ENCODE measurements at places on chromosomes 7 and 10.

GRCh38 chr7:41375582-41375981 lies 327.3 kb downstream of the INHBA start:
- no peak for DNase-seq

- DNase-seq = no peak
These were observed 8.0 kb downstream of the AKR1B10 start for GRCh38 chr7:134535272-134535918.

- no peak for DNase-seq
These were observed 84.4 kb upstream of the SHH start for GRCh38 chr7:155896531-155897263.

- no peak for DNase-seq
These were observed 85.5 kb upstream of the OIT3 start for GRCh38 chr10:72808001-72808400.

DNA sequence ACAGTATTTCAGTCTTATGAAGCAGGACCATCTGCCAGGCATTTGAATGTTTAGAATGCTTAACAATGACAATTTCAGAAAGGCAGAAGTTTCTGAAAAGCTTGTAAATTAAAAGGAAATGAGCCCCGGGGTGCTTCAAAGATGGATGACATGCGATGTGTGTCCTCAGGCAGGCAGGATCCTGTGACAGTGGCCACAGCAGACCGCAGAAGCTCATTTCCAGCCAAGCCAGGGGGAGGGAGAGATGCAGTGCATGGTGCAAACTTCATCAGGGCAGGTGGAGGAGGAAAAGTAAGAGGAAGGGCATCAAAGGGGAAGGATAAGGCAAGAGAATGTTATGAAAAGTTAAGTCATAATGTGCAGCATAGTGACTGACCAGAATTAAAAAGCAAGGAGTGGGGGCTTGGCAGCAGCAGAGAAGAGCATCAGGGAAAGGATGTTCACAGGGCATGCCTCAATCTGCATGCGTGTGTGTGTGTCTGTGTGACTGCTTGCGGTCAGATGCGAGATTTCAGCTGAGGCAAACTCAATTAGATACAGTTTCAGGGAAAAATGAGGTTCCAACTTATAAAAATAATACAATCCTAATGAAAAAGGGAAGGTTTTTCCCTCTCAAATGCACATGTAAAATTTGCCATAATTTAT lies 173.7 kb downstream of the COBL start:
- no peak for DNase-seq

- no peak for DNase-seq
These were observed 1021.3 kb downstream of the XPNPEP1 start for GRCh38 chr10:108901781-108902618.

DNA sequence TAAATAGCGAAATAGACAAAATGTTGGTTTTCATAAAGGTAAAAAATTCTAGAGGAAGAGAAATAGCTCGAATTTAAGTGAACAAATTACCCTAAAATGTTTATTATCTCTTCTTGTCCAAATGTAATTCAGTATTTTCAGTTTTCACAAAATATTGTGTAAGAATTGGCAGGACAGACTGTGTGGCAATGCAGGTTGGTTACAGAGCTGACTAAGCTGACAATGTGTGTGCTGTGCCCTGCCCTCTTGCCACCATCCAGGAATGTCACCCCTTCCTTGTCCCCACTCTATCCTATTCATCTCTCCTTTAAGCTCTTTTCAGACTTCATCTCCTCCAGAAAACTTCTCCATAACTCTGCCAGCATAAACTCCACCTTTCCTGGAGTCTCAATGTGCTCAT lies 46.1 kb downstream of the COL28A1 start:
- DNase-seq = no peak

- no peak for DNase-seq
These were observed 54.7 kb upstream of the BICC1 start for GRCh38 chr10:58457761-58458616.

DNA sequence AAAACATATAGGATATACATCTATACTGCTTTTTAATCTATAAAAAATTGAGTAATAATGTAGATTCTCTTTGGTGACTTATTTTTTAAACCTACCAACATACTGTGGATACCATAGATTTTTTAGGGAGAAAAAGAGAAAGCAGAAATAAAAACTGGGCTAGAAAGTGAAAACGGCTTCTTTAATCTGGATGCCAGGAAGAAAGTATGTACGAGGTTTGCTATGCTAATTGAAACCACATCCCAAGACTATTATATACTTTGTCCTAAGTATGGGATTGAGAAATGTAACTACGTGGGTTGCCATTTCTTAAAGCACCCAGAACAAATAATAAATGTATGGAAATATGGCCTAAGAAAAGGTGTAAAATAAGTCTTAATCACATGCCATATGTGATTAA lies 129.0 kb upstream of the NFE2L3 start:
- no peak for DNase-seq

GRCh38 chr10:72065439-72066025 lies 22.8 kb downstream of the SPOCK2 start:
- no peak for DNase-seq

GRCh38 chr10:97411406-97411805 lies 10.3 kb upstream of the RRP12 start:
- no peak for DNase-seq

DNA sequence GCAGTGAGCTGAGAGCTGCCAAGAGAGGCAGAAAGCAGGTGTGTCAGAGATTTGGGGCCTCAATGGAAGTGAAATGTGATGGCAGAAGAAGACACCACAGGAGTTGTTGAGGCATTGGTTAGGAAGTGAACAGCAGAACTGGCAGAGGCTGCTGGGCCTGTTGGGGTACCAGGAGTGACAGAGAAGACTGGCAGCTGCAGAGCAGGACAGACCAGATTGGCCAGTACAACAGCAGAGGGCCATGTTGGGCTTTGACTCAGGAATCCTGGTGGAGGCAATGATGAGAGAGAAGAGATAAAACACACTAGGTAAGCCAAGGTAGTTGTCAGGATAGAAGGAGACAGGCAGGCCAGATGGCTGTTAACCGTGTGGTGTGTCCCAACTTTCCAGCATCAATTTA lies 19.9 kb upstream of the HERPUD2 start:
- no peak for DNase-seq

GRCh38 chr10:104584541-104584940 lies 56.5 kb upstream of the SORCS3 start:
- no peak for DNase-seq

DNA sequence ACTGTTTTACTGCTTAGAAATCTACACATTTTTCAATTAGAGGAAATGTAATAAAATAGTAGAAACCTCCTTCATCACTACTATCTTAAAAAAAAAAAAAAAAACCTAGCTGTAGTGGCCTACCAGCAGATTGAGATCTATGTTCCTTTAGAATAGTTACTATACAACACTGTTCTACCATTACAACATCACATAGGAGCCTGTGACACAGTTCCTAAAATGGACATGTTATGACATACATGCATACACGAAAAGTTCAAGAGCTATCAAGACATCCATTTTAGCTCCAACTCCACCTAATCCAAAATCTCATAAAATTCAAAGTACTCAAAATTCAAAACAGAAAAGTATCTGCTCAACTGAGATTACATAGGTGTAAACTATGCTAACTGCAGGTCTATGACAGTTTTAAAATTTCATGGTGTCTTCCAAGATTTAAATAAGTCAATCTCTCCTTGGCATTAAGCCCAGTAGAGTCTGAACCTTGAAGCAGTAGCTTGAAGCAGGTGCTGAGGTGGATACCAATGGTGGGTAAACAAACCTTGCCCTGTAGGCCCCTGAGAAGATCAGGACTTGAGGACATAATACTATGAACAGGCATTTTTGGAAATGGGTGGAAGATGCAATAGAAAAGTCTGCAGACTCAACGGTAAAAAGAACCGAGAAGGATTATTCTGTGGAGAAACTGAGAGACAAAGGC lies 17.0 kb downstream of the CACUL1 start:
- no peak for DNase-seq

DNA sequence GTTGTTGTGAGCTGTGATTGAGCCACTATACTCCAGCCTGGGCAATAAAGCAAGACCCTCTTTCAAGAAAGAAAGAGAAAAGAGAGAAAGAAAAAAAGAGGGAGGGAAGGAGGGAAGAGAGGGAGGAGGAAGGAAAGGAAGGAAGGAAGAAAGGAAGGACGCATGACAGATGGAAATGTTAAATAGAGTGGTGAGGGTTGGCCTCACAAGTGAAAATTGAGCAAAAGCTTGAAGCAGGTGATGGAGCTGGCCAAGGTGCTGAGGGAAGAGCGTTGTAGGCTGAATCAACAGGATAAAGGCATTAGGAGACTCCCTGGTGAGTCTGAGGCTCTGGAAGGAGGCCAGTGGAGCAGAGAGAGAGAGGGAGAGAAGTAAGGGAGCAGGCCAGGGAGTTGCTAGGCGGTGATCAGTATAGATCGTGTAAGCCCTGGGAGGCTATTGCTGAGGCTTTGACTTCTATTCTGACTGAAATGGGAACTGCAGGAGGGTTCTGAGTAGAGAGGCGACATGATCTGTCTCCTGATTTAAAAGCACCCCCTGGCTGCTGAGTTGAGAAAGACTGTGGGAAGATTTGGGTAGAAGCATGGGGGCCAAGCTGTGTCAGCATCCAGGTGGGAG lies 26.5 kb upstream of the TMEM248 start:
- DNase-seq = peak; percentile 77

GRCh38 chr7:36175886-36176285 lies 22.8 kb downstream of the EEPD1 start:
- no peak for DNase-seq

DNA sequence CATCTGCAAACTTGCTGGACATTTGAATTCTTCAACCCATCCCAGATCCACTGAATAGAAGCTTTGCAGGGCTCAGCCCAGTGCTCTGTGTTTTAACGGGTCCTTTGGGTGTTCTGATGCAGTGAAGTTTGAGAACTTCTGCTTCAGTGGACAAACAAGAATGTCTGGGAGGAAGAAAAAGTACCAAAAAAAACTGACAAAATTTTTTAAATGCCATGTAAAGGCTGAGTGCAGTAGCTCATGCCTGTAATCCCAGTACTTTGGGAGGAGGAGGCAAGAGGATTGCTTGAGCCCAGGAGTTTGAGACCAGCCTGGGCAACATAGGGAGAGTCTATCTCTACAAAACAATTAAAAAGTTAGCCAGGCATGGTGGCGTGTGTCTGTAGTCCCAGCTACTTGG lies 51.8 kb upstream of the FRMD4A start:
- no peak for DNase-seq

- no peak for DNase-seq
These were observed 650.7 kb downstream of the INHBA start for GRCh38 chr7:41052201-41052600.

DNA sequence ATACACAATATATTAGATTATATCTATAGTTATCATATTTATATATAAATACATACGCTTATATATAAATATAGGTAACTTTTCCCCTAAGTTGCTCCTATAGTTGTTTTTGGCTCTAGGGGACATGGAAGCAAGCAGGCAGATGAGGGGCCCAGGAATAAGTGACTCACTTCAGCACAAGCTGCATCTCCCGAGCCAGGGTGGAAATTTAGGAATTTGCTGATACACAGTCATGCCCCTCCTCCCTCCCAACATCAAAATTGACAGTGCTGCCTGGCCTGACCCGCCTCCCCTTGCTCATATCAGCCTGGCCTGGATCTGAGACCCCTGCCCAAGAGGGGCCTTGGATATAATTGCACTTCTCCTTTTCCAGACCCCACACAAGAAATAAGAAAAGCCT lies 33.8 kb downstream of the MKI67 start:
- no peak for DNase-seq

GRCh38 chr10:33982995-33983394 lies 648.5 kb upstream of the NRP1 start:
- DNase-seq = no peak

DNA sequence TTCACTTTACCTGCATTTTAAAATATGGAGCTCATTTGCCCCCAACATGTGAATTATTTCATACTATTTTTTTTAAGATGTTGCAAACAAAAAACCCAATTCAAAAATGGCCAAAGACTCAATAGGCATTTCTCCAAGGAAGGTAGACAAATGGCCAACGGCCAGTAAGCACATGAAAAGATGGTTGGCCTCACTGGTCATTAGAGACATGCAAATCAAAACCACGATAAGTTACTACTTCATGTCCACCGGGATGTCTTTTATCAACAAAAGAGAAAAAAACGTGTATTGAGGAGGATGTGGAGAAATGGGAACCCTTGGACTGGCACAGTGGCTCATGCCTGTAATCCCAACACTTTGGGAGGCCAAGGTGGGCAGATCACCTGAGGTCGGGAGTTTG lies 3.4 kb upstream of the CTBP2 start:
- DNase-seq = peak; percentile 1

- no peak for DNase-seq
These were observed 190.8 kb upstream of the TMEM196 start for GRCh38 chr7:19964246-19964645.

DNA sequence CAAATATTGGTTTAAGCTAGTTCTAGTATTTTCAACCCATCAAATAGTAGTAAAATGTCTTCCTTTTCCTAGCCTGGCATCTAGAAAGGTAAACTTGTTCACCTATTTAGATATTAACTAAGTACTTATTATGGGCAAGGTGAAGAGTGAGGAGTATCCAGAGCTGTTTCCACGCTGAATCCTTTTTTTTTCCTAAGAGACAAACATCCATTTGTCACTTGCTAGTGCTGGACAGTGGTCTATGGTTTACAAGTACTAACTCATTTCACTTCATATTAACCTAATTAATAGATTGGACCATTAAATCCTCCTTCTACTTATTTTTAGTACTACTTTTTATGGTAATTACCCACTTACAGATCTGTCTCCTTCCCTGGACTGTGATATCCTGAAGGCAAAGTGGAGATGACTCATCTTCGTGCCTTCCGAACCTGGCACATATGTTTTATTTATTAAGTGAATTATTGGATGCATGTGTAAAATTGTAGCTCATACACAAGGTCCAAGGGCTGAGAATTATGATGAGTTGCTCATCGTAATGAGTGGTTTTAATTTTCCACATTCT lies 159.6 kb upstream of the IGFBP3 start:
- no peak for DNase-seq

DNA sequence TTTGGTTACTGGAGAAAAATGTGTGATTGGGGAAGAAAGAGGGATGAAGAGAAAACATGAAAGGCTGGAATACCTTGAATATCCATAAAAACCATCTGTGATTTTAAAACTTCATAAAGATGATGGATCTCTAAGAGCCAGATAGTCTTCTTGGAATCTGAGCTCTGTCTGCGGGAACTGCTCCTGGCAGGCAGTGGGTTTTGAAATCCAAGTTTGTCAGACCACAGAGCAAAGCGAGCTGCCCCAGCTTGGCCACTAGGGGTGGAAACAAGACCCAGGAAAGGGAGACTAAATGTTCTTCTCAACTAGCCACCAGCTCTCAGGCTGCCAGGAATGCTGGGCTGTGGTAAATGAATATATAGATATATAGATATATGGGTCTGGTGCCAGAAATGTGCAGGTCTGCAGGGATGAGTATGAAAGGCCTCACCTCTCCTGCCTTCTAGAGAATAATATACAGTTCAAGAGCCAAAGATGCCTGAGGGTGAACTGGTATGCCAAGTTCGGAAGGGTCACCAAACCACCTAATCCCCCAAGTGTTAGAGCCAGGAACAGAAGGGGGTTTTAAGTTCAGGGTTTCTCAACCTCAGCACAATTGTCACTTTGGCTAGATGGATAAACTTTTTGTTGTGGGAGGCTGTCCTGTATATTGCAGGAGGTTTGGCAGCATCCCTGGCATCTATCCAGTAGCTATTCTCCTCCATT lies 208.8 kb downstream of the KCNMA1 start:
- peak; percentile 61 for DNase-seq
